ENCODE measurements at places on chromosomes 5 and 9. TPM values are rescaled to one million over a fixed set of nuclear protein-coding genes. Genes with fewer than 3 reads are reported as not detected.
A peak's percentile ranks its signal among the peaks of the same experiment; 100 is the strongest.

DNA sequence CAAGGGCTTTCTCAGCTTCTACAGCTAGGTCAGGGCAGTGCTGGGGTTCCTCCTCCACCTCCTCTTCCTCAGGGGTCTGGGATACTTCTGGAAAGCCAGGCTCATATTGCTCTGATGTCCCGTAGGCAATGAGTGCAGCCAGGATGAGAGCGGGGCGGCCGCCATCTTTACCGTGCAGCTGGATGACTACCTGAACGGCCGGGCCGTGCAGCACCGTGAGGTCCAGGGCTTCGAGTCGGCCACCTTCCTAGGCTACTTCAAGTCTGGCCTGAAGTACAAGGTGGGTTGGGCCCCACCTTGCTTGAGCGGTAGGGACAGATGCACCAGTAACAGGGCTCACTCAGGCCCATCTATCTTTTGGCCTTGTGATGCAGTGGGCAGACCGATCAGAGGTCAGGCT lies 34.8 kb downstream of the GSN start:
- H3K27ac ChIP-seq = no peak overlapping the region
- H3K36me3 ChIP-seq = peaks cover 22% of the 10 kb centered on the region
- peaks cover 10% of the 10 kb centered on the region for H3K27me3 ChIP-seq
- no peak overlapping the region for H3K4me3 ChIP-seq

The NKD2 gene
- 11.2 TPM for total RNA-seq

The GARIN3 gene
- total RNA-seq = not detected

The PCDHA10 gene
- total RNA-seq = 2.6 TPM

DNA sequence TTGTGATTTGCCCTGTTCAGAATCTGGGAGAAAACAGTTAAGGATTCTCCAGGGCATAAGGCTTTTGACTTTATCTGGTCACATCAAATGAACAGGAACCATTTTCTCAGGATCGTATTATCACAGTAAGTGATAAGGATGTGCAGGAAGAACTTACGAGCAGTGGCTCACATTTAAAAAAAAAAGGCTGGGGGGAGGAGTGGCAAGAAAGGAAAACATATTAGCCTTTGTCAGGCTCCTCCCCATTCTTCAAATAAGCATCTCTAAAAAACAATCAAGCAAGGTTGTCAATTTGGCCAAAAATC lies 234.3 kb upstream of the TMEM161B start:
- H3K4me3 ChIP-seq = peak overlapping the region; percentile 47
- H3K27ac ChIP-seq = peak overlapping the region; percentile 78
- no peaks in the 10 kb centered on the region for H3K27me3 ChIP-seq
- no peak for DNase-seq
- H3K4me1 ChIP-seq = peaks cover 4% of the 10 kb centered on the region

GRCh38 chr5:163569284-163569683 lies 63.9 kb downstream of the MAT2B start:
- H3K4me1 ChIP-seq = peaks cover 10% of the 10 kb centered on the region
- H3K27ac ChIP-seq = no peak overlapping the region
- DNase-seq = no peak
- H3K36me3 ChIP-seq = no peaks in the 10 kb centered on the region
- H3K27me3 ChIP-seq = peaks cover 27% of the 10 kb centered on the region
- H3K4me3 ChIP-seq = no peak overlapping the region

The KLHL3 gene
- total RNA-seq = 10.6 TPM

GRCh38 chr9:121707477-121708424 lies 56.3 kb downstream of the DAB2IP start:
- H3K36me3 ChIP-seq = peaks cover 9% of the 10 kb centered on the region
- H3K27ac ChIP-seq = no peak overlapping the region
- no peak for DNase-seq
- no peaks in the 10 kb centered on the region for H3K27me3 ChIP-seq
- no peak overlapping the region for H3K4me3 ChIP-seq

The GTF3C5 gene
- total RNA-seq = 26.5 TPM

DNA sequence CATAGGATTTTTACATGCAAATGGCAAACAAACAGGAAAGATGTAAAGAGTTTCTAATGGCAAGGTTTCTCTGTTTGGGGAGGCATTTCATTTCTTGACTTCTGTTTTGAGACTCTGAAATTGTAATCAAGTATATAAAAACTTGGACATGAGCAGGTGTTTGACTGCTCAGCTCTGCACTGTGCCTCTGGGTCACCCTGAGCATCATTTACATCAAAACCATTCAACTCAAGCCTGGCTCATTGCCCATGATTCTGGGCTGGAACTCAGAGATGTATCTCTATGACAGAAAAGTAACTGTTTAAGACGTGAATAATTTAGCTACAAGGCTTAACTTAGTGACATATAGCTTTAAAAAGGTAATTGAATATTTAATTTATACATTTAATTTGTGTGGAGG lies 1402.4 kb upstream of the NUDT12 start:
- no peaks in the 10 kb centered on the region for H3K4me1 ChIP-seq
- H3K4me3 ChIP-seq = no peak overlapping the region
- DNase-seq = no peak

DNA sequence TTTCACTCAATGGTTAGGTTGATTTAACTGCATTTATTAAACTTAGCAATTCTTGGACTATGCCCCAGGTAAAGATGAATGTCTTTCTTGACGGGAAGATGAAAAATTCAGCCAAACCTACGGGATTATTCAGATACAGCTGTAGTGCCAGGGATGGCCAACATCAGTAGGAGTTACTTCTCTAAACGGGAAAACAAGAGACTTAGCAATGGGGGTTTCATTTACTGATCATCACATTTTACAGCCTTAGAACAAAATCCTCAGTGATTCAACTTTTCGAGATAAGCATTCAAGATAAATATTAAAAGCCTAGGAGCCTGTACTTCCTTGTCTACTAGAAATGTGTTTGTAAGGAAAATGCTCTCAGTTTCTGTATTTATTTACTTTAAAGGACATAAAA lies 46.1 kb downstream of the S1PR3 start:
- no peak for DNase-seq
- H3K36me3 ChIP-seq = peaks cover 5% of the 10 kb centered on the region
- no peaks in the 10 kb centered on the region for H3K27me3 ChIP-seq
- no peak overlapping the region for H3K27ac ChIP-seq

The SERF1B gene
- 92.6 TPM for total RNA-seq

The CFAP90 gene
- 17.8 TPM for total RNA-seq

The PLPP7 gene
- 6.2 TPM for total RNA-seq

DNA sequence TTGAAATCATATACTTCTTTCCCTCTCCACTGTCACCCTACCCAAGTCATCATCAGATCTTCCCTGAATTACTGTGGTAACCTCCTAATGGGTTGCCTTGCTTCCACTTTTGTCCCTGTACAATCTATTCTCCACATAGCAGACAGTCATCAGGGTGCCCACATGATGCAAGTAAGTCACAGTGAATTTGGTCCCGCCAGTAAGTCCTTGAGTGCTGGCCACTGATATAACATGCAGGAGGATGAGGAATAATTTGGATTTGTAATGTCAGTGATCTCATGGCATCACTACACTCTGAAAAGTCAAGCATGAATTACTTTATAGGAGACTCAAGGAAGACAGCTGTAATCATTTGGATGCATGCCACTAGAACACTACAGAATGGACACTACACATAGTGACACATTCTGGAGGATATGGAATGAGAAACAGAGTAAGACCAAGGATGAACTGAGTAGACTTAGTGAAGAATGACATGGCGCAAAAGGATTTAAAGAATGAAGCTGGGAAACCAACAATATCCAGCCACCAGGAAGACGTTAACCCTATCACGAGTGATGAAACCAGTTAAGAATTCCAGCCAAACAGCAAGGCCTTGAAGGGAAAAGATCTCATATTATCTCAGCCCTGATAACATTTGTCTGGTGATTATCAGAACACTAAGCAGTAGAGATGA lies 28.6 kb downstream of the MARCHF3 start:
- H3K36me3 ChIP-seq = no peaks in the 10 kb centered on the region
- H3K27me3 ChIP-seq = no peaks in the 10 kb centered on the region
- peaks cover 11% of the 10 kb centered on the region for H3K4me1 ChIP-seq
- H3K27ac ChIP-seq = no peak overlapping the region

DNA sequence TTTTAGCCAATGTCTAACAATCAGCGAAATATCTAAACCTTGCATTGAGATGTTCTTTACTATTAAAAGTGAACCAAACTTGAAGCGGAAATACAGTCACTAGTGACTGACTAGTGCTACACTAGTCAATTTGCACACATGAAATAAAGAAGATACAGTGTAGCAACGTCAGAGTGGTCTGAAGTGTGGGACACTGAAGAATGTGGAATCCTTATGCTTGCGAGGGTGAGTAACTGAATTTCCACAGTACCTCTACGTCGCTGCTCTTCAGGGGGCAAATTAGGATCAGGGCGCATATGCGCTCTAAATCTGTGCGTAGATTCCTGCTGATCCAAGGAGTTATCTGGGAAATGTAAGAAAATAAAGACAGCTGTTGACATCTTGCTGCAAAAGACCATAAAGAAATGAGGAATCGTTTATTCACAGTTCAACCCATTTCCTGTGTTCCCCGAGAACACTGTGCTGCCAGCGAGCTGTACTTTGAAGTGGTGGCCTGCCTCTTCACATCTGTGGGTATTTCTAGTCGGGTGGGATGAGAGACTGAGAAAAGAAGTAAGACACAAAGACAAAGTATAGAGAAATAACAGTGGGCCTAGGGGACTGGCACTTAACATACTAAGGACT lies 39.8 kb upstream of the FLT4 start:
- no peaks in the 10 kb centered on the region for H3K27me3 ChIP-seq
- no peak for DNase-seq
- no peaks in the 10 kb centered on the region for H3K36me3 ChIP-seq
- H3K4me1 ChIP-seq = no peaks in the 10 kb centered on the region

The SLC44A1 gene
- total RNA-seq = 111 TPM

The IFNB1 gene
- total RNA-seq = not detected

DNA sequence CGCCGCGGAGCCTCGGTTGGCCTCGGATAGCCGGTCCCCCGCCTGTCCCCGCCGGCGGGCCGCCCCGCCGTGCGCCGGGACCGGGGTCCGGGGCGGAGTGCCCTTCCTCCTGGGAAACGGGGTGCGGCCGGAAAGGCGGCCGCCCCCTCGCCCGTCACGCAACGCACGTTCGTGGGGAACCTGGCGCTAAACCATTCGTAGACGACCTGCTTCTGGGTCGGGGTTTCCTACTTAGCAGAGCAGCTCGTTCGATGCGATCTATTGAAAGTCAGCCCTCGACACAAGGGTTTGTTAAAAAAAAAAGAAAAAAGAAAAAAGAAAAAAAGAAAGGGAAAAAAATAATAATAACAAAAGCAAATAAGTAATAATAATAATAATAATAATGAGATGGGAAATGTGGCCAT lies 112.8 kb downstream of the GCNT1 start:
- H3K4me1 ChIP-seq = no peaks in the 10 kb centered on the region
- no peaks in the 10 kb centered on the region for H3K36me3 ChIP-seq
- H3K27ac ChIP-seq = no peak overlapping the region
- H3K4me3 ChIP-seq = peak overlapping the region; percentile 10

DNA sequence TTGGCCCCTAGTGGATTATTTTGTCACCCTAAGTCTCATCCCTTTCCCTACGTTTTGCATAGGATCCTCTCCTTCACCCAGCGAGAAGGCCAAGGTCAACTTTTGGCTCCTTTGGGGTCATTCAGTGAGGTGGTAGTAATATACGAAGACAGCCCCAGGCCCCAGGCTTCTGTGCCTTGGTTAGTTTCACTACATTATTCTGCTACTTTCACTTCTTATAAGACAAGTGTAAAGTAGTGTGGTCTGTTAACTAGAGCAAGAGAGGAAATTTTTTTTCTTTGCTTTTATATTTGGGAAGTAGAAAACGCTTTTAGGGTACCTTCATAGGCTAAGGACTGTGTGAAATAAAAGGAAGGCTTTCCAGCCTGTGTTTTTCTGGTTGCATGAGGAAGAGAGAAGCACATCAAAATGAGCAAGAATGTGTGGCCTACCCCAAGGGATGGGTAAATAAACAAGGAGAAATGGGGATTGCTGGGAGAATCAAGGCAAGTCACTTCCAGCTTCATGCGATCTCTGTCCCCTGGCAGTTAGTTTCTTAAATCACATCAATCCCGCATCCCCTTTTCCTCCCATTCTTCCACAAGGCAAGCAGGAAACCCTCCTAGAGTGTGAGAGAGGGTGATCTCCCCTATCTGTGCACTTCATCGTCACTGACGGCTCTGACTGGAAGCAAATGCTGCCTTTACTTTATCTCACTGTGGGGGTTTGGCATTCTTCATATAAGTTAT lies 677.0 kb upstream of the WWC1 start:
- H3K4me3 ChIP-seq = no peak overlapping the region
- H3K36me3 ChIP-seq = no peaks in the 10 kb centered on the region
- H3K4me1 ChIP-seq = no peaks in the 10 kb centered on the region
- DNase-seq = no peak

- H3K27me3 ChIP-seq = no peaks in the 10 kb centered on the region
- no peak overlapping the region for H3K27ac ChIP-seq
- H3K4me1 ChIP-seq = no peaks in the 10 kb centered on the region
- H3K36me3 ChIP-seq = no peaks in the 10 kb centered on the region
Observed at GRCh38 chr5:136750224-136750862, 385.0 kb upstream of the TRPC7 start.

The EIF4E1B gene
- total RNA-seq = 1.2 TPM

DNA sequence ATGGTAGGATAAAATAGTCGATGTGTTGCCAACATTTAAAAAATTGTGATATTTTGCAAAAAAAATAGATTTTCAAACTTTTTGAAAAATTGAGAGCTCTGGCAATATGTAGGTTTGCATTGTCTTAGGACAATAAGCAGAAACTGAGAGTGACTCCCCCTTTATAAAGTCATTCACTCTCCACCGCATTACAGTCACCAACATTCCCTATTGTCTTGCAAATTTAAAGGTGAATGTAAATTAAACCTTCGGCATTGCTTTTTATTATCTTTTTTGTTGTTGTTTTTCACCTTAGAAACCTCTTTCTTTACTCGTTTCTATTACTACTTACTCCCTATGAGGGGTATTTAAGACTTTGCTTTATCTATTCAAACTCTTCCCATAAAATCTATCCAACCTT lies 944.2 kb downstream of the DTWD2 start:
- H3K4me1 ChIP-seq = no peaks in the 10 kb centered on the region
- H3K27me3 ChIP-seq = no peaks in the 10 kb centered on the region
- no peaks in the 10 kb centered on the region for H3K36me3 ChIP-seq

- H3K4me3 ChIP-seq = no peak overlapping the region
- peaks cover 17% of the 10 kb centered on the region for H3K4me1 ChIP-seq
- H3K27ac ChIP-seq = no peak overlapping the region
- no peaks in the 10 kb centered on the region for H3K36me3 ChIP-seq
- DNase-seq = no peak
Observed at GRCh38 chr5:142219146-142219545, 105.7 kb downstream of the SPRY4 start.

- no peak overlapping the region for H3K27ac ChIP-seq
- no peaks in the 10 kb centered on the region for H3K4me1 ChIP-seq
- H3K4me3 ChIP-seq = no peak overlapping the region
- DNase-seq = no peak
- no peaks in the 10 kb centered on the region for H3K27me3 ChIP-seq
- H3K36me3 ChIP-seq = no peaks in the 10 kb centered on the region
Observed at GRCh38 chr5:91541696-91542095, 158.6 kb upstream of the ARRDC3 start.

GRCh38 chr5:152514827-152515397 lies 109.8 kb upstream of the NMUR2 start:
- peak; percentile 59 for DNase-seq
- H3K27me3 ChIP-seq = no peaks in the 10 kb centered on the region
- H3K4me3 ChIP-seq = no peak overlapping the region
- no peak overlapping the region for H3K27ac ChIP-seq
- H3K4me1 ChIP-seq = no peaks in the 10 kb centered on the region
